ENCODE measurements at places on chromosomes 6 and 20.

- no peak for DNase-seq
Observed at GRCh38 chr6:45899683-45899946, 116.0 kb downstream of the CLIC5 start.

DNA sequence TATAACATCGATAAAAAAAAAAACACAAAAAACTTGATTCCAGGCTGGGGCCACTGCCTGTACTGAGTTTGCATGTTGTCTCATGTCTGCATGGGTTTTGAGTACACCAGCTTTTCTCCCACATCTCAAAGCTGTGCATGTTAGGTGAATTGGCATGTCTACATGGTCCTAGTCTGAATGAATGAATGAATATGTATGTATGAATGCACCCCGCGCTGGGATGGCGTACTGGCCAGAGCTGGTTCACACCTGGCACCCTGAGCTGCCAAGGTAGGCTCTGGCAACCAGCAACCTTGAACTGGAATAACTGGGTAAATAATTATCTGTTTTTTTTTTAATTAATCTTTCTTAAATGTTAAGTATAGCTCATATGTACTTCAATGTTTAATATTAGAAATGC is 131.0 kb downstream of the MAN1A1 start:
- DNase-seq: no peak

DNA sequence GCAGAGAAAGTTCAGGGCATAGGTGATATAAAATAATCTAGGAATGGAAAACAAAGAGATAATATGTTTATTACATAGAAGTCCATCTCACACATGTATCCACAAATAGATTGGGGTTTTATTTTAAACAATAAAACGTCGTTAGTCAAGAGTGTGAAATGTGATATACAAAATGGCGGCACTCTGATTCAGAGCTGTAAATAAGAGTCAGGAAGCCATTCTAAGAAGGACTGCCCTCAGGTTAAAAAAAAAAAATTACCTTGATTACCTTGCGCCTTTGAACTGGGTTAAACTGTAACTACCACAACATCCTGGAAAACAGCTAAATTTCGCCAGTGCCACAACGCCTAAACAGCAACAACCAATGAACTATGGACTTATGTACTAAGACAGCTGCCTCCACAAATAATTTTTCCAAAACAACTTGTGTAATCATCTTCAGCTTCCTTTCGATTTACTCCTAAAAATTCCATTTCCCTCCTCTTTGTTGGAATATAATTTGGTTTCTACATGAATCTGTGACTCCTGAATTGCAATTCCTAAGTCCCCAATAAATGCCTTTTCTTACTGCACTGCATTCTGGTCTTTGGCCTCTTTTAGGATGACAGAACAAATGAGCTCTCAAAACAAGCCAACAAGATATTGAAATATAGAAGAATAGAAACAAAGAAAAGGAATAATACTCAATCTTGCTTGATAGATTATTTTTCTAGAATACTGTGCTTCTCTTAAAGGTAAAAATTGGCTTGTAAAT is 1019.5 kb upstream of the MAP3K7 start:
- no peak for DNase-seq

DNA sequence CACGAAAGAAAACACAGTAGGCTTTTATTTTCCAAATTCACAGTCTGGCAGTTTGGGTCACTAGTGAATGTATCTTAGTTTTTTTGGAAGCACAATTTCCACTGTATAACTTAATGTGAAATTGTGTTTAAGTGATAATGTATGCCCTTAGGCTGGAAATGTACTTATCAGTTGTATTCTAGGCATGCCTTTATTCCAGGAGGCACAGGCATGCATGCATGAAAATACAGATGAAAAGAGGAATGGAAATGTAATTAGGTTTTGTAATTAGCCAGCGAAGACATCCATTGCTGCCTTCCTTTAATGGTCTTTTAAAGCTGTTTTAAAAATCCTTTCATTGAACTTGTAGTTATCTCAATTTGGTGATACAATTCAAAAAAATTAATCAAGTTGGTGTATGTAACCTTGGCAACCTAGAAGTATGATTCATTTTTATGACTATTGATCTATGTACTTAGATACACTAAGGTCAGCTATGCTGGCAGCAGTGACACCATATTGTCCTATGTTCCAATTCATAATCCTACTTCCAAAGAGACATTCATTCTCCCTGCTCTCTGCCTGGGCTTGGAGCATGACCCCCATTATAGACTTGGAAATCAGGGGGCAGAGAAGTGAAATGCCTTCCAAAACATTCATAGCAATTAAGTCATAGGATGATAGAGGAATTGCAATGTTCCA is 73.1 kb downstream of the SNAP25 start:
- DNase-seq: no peak
